Activated CD4-positive, CD25-positive, alpha-beta regulatory T cell treated with anti-CD3 and anti-CD28 coated beads, Interleukin-2, amount 50 U/mL, for 16 hours (primary cell): ENCODE measurements at places on chromosomes 2 and 18.

- DNase-seq = no peak
These were observed 971.4 kb downstream of the DPP10 start for GRCh38 chr2:115413791-115414190.

DNA sequence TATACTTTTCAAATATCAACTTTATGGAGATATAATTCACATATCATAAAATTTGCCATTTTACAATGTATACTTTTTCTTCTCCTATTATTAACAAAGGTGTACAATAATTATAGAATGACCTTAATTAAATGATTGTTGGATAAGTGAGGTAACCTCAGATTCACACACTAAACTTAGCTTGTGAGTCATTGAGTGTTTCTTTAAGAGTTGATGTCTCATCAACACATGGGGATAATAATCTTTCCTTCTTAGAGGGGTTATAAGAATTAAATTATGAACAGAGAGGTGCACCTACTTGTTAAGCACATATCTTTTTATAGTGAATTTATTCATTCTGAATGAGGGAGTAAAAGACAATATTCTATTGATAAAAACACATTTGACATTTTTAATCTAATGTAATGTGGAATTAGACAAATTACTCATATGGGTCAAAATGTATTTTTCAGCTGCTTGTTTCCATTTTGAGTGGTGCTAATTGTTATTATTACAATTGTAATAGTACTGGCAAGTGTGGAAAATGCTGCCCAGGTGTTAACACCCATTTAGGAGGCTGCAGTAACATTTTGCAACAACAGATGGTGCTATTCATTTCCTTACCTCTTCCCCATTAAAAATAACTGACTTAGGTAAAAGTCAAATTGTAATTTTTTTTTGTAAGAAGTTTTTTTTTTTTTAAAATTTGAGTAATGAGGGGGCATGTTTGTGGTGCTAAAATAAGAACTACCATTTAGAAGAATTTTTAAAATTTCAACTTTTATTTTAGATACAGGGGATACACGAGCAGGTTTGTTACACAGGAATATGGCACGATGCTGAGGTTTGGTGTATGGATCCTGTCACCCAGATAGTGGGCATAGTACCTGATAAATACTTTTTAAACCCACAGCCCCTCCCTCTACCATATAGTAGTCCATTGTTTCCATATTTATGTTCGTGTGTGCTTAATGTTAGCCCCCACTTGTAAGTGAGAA is 32.1 kb upstream of the DYNAP start:
- no peak for DNase-seq

GRCh38 chr2:126902152-126902835 is 3.6 kb downstream of the TEX51 start:
- DNase-seq = no peak

GRCh38 chr18:58499527-58500221 is 129.2 kb downstream of the ALPK2 start:
- DNase-seq = no peak

- no peak for DNase-seq
These were observed 58.6 kb upstream of the VRK2 start for GRCh38 chr2:57987835-57988573.

DNA sequence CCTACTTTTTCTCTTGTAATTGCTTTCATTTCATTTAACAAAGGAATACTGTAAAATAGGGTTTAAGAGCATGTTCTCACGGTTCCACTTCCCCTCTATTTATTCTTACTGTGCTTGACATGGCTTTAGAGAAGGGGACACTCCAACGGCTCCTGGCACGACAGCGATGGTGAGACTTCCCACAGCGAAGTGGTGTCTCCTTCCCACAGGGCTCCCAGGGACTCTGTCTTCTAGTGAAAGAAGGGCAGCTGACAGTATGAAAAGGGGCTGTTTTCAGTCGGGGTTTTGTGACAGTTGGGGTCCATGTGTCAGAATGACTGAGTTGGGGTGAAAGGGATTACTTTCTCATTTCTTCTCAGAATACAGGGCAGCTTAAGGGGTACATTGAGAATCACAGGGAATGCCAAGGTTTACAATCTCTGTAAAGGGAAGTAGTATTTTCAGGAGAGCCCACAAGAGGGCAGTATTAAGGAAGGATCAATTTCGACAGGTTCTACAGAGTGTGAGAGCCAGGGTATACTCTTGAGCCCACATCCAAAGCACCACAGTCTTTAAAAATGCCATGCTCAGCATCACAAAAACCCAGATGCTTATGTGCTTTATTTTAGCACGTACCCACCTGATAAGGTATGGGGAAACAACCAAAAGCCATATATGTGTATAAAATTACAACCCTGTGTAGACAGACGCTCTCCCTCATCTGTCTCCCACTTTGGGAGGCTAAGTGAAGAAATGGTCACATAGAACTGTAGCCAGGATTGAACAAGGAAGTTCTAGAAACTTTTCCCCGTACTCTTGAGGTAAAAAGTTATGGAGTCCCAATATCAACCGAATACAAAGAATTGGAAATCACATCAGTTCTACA is 31.3 kb upstream of the RAPGEF4 start:
- DNase-seq = no peak

DNA sequence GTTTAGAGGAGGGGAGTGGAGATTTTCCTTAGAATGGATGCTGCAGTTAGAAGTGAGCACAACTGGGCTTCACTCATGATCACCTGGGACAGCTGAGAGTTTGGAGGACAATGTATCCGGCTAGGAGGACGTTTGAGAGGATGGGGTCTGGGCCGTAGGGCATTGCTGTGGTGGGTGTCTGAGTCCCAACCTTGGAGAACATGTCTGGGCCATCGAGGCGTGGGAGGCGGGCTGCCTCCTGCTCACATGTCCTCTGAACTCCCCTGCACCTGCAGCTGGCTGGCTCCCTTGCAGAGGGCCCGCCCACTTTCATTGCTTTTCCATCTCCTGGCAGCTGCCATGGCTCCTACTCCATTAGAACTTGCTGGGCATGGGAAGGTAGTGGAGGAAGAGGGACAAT is 203.0 kb upstream of the PXDN start:
- DNase-seq = no peak

GRCh38 chr2:99607454-99607853 is 117.6 kb upstream of the REV1 start:
- DNase-seq = no peak

- DNase-seq = no peak
These were observed 233.3 kb downstream of the SETBP1 start for GRCh38 chr18:44914028-44914427.

DNA sequence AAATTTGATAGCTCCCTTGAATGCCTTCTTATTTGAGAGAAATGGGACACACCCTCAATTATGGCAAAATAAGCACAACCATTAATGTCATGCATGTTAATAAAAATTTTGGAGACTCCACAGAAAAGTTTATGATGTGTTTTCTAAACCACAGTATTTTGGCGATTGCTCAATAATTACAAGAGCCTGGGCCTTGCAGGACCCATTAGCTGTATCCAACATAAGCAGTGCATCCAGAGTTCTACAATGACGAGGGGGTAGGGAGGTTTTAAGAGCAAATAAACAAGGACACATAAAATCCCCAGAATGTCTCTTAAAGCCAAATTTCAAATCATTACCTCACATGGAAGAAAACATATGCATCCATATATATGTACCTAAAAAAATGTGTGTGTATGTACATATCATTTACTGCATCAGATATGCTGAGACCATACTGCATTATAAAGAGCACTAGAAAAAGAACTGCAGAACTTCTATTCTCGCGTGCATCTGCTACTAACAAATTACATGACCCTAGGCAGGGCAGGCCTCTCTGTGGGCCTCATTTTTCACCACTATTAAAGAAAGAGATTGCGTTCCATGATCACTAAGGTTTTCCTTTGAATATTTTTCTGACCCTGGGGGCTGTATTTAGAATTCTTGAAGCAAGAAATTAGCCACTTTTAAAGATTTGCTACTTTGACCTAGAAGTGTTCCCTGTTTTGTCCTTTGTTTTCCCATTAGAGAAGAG is 38.0 kb downstream of the CMPK2 start:
- no peak for DNase-seq

GRCh38 chr2:439077-439476 is 151.2 kb upstream of the ALKAL2 start:
- no peak for DNase-seq

DNA sequence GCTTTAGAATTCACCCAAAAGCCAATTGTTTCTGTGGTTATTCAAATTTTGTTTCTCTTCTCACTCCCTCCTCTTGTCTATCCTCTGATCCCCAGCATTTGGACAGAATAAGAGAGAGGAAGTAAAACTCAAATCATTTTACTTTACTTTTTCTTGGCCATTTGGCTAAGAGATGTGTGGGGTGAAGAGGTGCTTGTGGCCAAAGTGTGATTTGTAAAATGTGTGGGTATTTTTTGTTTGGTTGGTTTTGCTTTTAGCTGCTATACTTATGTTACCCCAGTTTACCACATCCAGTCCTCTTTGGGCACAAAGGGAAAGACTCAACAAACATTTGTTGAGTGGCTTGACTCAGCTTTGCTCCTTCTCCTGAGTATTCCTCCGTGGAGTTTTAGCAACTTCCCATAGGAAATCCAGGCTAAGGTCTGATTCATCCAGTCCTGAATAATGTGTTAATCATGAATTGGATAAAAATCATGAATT is 109.1 kb upstream of the CYP1B1 start:
- DNase-seq = no peak

- no peak for DNase-seq
These were observed 88.9 kb downstream of the TMEM185B start for GRCh38 chr2:120134263-120134662.

- DNase-seq = no peak
These were observed 286.2 kb downstream of the ARL6IP6 start for GRCh38 chr2:153004627-153005026.

- no peak for DNase-seq
These were observed 65.9 kb downstream of the BCL2 start for GRCh38 chr18:63253428-63254372.

DNA sequence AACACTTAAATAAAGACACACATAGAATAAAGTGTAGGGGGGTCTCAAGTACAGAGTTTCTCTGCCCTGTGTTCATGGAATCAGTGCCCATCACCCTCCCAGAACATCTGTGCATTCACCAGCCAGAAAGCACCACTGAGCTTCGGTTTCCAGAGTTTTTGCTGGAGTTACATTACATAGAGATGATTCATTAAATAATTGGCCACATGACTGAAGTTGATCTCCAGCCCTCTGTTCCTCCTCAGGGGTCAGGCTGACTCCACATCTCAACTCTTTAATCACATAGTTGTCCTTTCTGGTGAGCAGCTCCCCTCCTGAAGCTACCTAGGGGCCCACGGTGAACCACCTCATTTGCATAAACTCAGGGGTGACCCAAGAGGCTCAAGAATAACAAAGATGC is 129.8 kb downstream of the METTL4 start:
- no peak for DNase-seq

- DNase-seq = no peak
These were observed 15.2 kb upstream of the LBH start for GRCh38 chr2:30216157-30216556.

DNA sequence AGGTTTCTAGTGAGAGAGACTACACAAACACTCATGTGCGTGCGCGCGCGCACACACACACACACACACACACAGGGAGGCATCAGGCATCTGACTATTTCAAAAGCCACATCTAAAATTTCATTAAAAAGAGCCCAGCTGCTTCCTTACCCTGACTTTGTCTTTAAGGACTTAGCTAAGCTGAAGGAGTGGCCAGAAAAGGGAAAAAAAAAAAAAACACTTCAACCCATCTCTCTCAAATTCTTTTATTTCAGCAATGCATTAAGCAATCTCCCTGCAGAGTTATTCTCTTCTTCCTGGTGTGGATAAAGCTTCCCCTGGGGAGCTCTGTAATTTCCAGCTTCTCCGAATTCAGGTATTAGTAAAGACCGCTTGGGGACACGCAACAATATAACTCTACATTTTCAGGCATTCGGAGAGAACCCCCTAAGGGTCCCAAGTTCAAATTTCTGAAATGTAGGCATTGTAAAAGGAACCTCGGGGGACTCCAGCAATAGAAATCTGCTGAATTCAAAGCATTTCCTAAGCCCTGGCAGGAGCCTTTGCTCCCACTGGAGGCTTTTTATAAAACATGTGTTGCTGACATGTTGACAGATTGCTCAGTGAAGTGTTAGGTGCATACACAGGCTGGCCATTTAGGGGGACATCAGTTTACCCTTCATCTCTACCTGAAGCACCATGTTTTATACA is 67.0 kb downstream of the ZNF521 start:
- DNase-seq = no peak

- DNase-seq = no peak
These were observed 20.7 kb downstream of the KCNIP3 start for GRCh38 chr2:95317665-95318425.

DNA sequence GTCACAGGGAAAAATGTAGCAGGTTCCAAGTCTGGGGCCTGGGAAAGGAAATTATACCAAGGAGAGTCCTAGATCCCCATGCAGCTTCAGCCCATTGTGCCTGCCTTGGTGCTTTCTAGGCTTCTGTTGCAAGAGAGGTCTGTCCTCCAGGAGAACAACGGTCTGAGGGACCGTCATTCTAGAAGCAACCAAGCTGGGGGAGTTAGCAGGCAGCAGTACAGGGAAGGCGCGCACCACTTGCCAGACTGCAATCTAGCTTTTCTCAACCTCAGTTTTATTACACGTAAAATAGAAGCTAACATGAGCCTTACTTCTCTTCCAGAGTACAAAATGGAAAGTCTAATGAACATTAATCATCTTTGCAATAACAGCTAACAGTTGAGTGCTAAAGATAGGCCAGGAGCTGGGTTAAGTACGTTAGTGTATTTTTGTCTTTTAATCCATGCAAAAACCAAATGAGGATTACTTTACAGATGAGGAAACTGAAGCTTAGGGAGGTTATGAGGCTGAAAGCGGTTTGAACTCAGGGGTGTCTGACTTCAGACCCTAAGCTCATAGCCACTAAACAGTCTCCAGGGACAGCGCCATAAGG is 1.9 kb downstream of the TCF23 start:
- DNase-seq = no peak

- no peak for DNase-seq
These were observed 129.8 kb downstream of the BCL2 start for GRCh38 chr18:63189817-63190216.

- DNase-seq = no peak
These were observed 86.6 kb downstream of the ASB1 start for GRCh38 chr2:238513346-238513745.

GRCh38 chr2:19178175-19178574 is 180.2 kb downstream of the OSR1 start:
- DNase-seq = no peak

DNA sequence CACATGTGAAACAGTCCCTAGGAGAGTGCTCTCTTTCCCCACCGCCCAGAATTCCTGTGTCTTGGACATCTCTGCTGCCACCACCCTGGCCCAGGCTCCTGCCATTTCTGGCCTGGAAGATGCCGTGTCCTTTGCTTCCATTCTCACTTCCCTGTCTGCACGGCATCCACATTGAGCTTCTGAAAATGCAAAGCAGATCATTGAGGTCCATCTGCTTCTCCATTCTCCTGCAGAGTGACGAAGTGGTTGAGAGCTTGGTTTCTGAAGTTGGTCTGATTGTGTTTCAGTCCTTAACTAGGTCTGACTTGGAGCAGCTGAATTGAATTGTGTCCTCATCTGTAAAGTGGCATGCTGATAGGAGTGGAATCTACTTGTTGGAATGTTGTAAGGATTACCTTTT is 98.7 kb upstream of the MGAT5 start:
- no peak for DNase-seq
